ENCODE measurements at places on chromosomes 11 and 22.

DNA sequence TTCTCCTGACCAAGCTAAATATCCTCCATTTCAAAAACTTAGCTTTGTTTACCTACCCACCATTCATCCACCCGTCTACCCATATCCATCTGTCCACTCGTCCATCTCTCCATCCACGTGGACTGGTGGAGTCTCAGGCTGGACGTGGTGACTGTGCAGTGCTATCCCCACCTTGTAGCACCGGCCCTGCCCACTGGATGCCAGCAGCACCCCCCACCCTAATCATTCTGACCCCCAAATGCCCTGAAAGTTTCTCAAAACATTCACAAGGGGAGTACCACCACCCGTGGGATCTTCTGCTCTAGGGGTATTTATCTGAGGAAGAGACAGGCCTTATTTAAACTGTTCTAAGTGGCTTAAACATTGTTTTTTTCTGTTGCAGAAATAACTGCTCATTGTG is 206.4 kb downstream of the TBC1D22A start:
- no peak for DNase-seq

DNA sequence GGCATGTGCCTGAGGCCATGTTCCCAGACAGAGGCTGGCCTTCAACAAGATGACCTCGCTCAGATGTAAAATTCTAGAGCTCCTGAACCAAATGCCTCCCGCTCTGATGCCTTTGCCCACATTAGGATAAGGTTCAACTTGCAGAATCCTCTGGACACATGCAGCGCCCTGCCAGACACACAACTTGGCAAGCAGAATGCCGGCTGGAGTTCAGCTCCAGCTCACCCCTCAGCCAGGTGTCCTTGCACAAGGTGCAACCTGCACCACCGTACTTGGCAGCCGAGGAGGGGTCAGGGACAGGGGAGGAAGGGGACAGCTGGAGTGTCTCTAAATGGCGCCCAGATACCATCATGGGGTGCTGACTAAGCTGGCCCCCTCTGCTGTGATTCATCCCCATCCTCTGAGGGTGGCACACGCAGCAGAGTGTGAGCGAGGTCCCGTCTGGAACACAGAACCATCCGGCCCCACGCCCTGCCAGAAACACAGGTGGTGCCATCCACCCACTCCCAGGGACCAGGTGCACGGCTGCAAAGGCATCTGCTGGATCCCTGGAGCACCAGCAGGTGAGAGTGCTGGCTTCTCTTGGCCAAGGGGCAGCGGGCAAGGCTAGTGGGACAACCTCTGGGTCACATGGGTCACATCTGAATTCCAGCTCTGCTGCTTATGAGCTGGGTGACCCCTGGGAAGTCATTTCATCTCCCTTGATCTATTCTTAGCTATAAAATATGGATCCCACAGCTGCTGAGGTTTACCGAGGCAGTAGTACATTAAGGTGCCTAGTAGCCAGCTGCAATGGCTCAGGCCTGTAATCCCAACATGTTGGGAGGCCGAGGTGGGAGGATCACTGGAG is 12.8 kb downstream of the ZMAT5 start:
- DNase-seq, result no peak

GRCh38 chr11:47532597-47533213 is 20.2 kb downstream of the CELF1 start:
- DNase-seq, result no peak

DNA sequence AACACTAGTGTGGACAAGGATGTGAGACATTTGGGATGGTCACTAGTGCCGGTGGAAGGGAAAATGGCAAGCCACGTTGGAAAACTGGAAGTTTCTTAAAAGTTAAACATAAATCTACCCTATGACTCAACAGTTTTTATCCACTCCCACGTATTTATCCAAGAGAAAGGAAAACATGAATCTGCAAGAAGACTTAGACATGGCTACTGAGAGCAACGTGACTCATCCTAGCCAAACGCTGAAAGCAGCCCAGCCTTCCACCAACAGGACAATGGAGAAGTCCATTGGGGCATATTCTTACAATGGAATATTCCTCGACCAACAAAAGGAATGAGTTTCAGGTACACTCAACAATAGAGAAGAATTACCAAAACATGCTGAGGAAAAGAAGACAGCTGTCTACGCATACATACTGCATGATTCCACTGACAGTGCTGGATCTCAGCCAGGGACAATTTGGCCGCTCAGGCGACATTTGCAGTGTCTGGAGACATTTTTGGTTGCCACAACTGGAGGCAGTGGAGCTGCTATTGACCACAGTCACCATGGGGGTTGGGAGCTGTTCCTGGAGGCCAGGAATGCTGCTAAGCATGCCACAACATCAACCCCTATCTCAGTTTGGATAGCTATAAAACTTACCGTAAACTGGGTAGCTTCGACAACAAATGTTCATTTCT is 21.2 kb downstream of the SYT13 start:
- DNase-seq, result peak; percentile 15

DNA sequence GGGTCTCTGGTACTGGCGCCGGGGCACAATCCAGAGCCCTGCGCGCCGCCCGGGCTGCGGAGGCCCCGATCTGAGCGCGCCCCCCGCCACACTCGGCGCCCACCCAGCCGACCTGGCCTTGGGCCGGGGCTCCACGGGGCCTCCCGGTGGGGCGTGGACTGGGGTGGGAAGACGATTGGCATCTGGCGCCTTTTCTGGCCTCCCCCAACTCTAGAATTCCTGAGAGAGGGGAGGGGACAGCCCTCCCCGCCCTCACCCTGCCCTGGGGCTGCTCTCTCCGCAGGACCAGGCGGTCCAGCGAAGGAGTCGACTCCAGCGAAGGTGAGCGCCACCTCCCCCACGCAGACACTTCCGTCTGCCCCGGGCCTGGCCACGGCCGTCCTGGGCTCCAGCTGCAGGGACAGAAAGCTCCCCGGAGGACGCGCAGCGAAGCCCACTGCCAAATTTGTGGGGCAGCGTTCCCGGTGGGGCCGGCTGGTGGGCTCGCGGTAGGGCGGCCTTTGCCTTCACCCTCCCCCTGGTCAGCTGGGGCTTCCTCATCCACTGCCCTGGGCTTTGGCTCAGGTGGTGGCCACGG is 593 bp downstream of the SSH3 start:
- no peak for DNase-seq

GRCh38 chr11:107446822-107447431 is 10.7 kb downstream of the CWF19L2 start:
- DNase-seq, result no peak

DNA sequence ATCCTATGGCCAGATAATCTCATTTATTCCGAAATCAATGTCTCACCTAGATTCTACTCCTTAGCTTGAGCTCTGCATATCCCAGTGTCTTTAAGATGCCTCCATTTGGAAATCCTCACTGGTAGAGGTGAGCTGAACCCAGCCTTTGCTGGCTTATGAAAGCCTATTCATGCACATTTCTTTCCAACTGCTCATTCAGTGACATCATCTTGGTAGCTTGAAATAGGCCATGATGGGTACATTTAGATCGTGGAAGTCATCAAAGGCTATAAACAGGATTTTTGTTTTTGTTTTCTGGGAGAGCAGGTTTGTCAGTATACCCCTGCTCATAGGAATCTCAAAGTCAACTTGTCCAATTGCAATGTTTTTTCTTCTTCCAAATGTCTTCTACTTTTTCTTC is 6.0 kb downstream of the NXPE1 start:
- no peak for DNase-seq

GRCh38 chr11:134654161-134654915 is 242.3 kb upstream of the B3GAT1 start:
- DNase-seq, result no peak

DNA sequence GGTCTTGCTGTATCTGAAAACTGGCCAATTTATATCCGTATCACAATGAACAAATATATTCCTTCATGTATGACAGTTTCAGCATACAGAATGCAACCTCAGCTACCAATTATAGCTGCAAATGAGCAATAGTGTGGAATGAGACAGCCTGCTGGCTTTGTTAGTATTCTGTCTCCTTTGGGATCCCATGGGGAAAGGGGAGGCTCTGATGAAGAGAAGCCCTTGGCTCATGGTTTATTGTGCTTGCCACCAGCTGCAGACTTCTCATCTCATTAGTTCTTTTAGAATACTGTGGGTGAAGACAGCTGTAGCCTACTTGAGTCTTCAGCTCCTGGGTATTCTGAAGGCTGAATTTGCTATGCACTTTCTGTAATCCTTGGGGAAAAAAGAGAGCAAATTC is 42.4 kb downstream of the PITPNB start:
- DNase-seq, result peak; percentile 75

DNA sequence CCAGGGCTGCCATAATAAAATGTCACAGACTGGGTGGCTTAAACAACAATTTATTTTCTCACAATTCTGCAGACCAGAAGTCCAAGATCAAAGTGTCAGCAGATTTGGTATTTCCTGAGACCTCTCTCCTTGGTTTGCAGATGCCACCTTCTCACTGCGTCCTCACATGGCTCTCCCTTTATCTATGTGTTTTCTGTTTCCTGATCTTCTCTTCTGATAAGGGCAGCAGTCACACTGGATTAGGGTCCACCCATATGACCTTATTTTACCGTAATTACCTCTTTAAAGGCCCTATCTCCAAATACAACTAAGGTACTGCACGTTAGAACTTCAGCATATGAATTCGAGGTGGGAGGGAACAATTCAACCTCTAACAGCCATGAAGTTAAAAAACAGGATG is 238.9 kb upstream of the API5 start:
- DNase-seq, result no peak

DNA sequence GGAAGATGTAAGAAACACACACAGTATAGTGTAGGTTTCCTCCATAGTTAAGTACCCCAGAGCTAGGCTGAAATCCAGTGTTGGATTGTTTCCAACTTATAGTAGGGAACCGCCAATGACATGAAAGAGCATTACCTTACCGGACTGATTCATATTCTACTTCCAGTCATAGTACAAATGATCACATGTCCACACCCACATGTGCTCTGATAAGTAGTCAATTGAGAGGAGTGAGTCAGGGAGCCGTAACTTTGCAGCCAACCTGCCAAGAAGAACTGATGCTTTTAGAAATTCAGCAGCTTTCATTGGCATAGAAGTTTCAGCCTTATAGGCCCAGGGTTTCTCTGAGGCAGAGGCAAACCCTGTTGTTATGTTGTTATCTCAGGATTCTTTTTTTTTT is 240.6 kb downstream of the ETS1 start:
- peak; percentile 12 for DNase-seq

- DNase-seq, result no peak
Measured at GRCh38 chr11:12259956-12260355, 117.4 kb upstream of the PARVA start.
